CD8-positive, alpha-beta T cell (primary cell): ENCODE measurements at places on chromosomes 2 and 18.

DNA sequence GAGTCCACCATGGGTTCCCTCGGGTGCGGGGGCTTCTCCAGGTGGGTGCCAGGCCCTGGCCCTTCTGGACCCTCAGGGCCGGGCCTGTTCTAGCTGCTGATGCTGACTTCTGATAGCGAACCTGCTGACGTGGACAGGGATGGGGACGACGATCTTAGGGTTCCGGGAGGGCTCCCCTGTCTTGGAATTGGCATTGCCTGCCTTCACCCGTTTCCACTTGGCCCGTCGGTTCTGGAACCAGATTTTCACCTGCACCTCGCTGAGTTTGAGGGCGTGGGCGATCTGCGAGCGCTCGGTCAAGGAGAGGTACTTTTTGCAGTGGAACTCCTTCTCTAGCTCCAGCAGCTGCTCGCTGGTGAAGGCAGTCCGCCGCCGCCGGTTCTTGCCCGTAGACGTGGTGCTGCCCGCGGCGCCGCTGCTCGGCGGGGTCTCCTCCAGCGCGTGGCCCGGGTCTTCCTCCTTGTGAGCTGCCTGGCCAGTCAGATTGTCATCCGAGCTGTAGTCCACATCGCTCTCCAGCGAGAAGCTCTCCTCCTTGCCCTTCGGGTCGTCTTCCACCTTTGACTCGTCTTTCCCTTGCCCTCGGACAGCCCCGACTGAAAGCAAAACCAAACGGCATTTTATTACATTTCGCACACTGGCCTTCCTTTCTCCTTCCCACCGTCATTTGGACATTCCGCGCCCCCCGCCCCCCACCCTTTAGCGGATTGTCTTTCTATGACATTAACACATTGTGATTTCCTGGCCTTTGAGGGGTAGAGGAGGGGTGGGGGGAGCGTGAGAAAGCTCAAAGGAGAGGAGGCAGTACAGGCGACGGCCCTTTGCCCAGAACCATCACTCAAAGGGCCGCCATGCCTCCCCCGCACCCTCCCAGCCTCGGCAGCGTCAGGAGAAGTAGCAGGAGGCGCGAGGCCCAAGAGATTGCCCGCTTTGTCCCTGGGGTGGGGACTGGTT lies 2.1 kb downstream of the GBX2 start:
- DNase-seq, result no peak

DNA sequence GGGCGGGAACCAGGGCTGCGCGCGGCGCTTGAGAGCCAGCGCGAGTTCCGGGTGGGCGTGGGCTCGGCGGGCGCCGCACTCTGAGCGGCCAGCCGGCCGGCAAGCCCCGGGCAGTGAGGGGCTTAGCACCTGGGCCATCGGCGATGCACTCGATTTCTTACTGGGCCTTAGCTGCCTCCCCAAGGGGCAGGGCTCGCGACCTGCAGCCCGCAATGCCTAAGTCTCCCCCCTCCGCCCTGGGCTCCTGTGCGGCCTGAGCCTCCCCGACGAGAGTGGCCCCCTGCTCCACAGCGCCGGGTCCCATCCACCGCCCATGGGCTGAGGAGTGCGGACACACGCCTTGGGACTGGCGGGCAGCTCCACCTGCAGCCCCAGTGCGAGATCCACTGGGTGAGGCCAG lies 36.5 kb upstream of the MAP2 start:
- no peak for DNase-seq

DNA sequence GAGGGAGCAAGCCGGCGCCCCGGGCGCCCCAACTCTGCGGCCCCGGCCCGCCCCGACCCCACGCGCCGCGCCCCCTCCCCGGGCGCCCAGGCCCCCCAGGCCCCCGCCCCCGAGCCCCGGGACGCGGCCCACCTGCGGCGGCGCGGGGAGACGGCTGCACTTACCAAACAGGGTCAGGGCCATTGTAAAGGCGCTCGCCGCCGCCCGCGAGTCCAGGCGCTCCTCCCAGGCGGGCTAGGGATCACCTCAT lies 526 bp downstream of the CHN1 start:
- DNase-seq, result no peak

- no peak for DNase-seq
Observed at GRCh38 chr18:50639711-50640110, 79.8 kb downstream of the MAPK4 start.

DNA sequence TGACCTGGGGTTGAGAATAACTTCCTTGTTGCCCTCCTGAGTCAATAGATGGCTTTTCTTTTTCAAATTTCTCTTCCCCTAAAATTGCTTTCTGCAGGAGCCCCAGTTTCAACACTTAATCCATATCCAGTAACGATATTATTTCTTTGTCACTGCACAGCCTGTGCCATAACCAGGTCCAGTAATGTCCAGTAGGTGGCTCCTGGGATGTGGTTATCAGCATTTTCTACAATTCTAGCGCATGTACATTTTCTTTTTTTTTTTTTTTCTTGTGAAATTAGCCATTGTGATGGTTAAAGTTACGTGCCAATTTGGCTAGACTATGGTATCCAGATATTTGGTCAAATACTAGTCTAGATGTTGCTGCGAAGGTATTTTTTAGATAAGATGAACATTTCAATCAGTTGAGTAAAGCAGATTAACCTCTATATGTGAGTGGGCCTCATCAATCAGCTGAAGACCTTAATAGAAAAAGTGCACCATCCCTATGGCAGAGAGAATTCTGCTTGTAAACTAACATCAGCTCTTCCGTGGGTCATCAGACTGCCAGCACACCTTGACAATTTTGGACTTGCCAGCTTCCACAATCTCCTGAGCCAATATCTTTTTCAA lies 72.9 kb upstream of the SCG2 start:
- DNase-seq, result no peak

DNA sequence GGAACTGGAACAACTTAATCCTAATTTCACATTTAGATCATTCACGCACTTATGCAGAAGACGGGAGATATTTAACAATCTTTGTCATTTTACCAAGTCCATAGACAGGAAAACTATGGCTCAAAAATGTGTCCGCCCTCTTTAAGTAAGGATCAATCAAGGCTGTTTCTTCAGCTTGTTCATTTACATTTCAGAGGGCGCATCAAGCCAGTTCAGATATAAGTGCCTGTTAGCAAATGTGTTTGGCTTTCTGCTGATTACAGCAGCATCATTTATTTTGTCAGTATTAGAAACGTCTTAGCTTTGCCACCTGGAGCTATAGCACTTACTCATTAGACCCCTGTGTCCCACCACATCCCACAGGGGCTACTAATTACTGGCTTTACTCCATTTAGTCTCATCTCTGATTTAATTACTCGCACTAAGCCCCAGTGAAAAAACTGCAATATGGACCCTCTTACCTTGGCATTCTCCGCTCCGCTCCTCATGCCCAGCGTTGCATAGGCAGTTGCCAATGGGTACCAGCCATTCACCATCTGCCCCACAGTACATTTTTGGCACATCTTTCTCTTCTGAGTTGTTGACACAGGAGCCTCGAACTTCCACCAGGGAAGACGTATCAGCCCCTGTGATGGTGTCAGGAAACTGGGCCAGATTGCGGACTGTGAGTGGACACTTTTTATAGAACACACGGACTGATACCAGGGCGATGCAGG lies 8.7 kb downstream of the EPHA4 start:
- DNase-seq, result no peak

- DNase-seq, result no peak
Observed at GRCh38 chr2:98037206-98037605, 41.5 kb upstream of the TMEM131 start.

- no peak for DNase-seq
Observed at GRCh38 chr2:218033590-218034496, 31.0 kb upstream of the TNS1 start.

GRCh38 chr2:9378433-9379390 lies 44.6 kb downstream of the ITGB1BP1 start:
- no peak for DNase-seq

- DNase-seq, result no peak
Observed at GRCh38 chr18:62660691-62661090, 54.6 kb upstream of the PHLPP1 start.
